Activated T-cell treated with anti-CD3 and anti-CD28 coated beads for 48 hours (primary cell): ENCODE measurements at places on chromosomes 12 and 14.
A peak's percentile ranks its signal among the peaks of the same experiment; 100 is the strongest.

GRCh38 chr14:104937161-104937560 is 12.5 kb downstream of the PLD4 start:
- DNase-seq, result no peak

DNA sequence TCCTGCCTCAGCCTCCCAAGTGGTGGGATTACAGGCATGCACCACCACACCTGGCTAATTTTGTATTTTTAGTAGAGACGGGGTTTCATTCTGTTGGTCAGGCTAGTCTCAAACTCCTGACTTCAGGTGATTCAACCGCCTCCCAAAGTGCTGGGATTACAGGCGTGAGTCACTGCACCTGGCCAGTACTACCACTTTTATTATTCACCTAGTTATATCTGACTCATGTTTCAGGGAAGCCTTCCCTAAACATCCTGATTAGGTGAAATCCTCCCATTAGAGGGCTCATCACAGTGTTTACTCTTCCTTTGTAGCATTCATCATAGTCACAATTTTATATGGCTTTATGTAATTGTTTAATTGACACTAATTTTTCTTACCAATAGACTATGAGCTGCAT is 295.3 kb upstream of the SOX5 start:
- DNase-seq, result no peak

DNA sequence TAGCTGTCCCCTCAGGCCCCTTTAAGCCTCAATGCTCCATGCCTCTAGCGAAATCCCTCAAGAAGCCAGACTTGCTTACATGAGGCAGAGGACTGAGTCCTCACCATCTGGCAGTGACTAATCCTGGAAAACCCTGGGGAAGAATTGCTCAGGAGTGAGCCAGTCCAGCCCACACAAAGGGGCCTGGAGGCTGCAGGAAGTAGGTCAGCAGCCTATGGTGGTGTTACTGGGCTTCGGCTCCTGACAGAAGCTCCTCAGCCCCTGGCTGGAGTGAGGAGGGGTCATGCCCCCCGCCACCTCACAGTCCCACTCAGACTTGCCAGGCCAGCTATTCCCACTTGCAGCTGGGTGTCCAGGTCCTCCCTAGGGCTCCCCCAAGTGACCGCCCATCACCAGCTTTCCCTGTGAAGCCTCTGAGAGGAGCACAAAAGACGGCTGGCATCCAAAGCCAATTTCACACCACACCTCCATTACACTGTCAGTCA is 250.5 kb downstream of the DPF3 start:
- no peak for DNase-seq

GRCh38 chr12:50765095-50765911 is 1.4 kb downstream of the ATF1 start:
- no peak for DNase-seq

DNA sequence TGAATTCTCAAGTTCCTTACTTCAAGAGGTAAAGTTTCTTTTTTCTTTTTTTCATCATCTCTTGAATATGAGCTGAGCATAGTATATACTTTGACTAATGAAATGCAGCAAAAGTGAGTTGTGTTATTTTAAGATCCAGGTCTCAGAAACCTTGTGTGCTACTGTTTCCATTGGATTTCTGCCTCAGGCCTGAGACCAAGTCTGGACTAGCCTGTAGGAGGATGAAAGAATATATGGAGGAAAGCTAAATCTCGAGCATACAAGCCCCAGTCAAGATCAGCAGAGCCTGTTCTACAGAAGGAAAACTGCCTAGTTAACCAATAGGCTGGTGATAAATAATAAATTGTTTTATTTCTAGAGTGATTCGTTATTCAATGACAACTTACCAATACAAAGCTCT is 652.5 kb downstream of the C12orf50 start:
- DNase-seq, result no peak

DNA sequence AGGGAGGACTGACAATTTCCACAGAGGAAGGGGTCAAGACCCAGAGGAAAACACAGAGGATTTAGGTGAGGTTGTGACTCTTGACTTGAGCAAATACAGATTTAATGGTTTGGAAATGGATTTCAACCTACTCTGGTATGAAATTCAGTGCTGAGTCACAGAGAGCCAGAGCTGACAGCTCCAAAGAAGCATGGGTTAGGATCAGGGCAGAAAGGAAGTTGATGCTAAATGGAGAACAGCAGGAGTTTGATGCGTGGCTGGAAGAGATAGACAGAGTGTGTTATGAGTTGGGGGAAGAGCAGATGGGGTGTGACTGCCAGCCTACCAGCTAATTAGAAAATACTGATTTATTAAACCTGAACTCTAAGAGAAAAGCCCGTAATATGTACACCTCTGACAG is 272.6 kb downstream of the FOXG1 start:
- no peak for DNase-seq

DNA sequence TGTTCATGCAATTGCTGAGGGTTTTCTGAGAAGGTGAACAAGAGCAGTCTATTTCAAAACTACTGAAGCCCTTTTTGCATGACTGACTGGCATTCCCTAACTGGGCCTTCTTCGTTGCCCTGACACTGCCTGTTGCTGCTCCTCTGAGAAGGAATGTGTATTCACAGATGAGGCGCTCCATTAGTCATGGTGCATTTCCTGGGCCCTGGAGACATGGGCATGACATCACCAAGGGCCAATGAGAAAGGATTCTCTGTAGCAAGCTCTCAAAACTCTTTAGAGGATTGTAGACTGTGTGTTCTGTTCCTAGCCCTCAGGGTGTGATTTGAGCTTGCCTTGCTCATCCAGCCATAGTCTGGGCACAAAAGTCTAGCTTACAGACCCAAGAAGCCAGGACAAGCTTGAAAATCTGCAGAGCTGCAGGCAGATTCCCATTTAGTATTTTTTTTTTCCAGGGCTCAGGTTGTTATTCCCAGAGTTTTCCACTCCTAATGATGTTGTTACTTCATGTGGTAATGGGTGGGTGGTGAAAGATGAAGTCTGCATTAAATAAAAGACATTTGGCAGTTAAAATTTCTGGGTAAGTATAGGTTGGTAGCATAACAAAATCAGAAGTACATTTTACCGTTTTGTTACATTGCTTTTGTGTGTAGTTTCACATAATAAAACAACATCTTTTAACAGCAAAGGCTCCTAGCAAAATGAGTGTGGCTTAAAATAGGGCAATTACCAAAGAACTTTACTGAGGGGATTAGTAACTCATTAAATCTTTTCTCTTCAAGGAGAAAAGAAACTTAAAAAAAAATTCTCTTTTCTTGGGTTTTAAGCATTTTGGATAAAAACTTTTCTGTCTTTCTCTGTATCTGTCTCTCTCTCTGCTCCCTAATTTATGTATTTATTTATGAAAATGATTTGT is 318.4 kb downstream of the RAD51B start:
- no peak for DNase-seq

- no peak for DNase-seq
These were observed 241.9 kb upstream of the SYT1 start for GRCh38 chr12:78622529-78623195.

DNA sequence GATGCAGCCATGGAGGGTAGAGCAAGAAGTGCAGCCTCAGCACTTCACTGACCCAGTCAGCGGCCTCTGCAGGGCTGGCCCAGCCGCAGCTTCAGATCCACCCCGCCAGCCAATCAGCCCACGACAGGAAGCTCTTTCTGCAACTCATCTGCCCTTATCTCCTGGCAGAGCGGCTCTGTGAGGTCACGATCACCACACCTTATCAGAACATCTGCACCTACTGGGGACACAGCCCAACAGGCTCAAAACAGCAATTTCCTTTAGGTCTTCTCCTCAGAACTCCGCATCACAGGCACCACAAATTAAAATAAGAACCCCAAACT is 287.3 kb downstream of the BCL11B start:
- DNase-seq, result peak; percentile 57

- DNase-seq, result no peak
These were observed 9.4 kb downstream of the INF2 start for GRCh38 chr14:104698688-104699425.

- no peak for DNase-seq
These were observed 631.8 kb downstream of the TMTC2 start for GRCh38 chr12:83318386-83319098.

GRCh38 chr12:118120579-118121363 is 15.2 kb upstream of the PEBP1 start:
- DNase-seq, result peak; percentile 56

DNA sequence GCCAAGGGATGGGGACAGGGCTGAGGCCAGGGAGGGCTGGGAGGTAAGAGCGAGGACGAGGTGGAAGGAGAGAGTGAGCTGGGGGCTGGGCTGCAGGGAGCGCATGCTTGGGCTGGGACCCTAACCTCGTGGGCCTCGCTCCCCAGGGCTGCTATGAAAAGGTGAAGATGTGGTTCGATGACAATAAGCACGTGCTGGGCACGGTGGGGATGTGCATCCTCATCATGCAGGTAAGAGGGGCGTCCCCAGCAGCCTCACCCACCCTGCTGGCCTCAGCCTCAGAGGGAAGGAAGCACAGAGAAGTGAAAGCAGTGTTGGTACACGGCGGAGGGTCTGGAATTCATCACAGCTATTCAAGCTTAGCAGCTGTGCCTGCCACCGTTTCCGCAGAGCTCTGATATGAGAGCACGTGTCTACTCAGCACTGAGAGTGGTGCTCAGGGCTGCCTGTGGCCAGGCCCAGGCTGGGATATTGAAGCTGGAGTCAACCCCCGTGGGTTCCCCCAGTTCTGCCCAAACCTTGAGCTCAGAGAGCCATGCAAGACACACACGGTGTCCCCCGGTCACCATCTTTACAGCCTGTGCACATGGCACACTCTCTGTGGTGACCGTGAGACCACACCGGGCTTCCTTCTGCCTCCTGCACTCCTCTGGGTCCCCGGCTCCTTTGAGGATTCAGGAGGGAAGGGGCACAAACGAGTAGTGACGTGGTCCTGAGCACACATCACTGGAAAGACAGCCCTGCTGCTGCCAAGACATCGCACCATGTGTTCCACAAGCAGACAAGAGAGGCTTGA is 204.6 kb downstream of the TSPAN9 start:
- no peak for DNase-seq

- no peak for DNase-seq
These were observed 53.0 kb downstream of the ETNK1 start for GRCh38 chr12:22677781-22678574.

DNA sequence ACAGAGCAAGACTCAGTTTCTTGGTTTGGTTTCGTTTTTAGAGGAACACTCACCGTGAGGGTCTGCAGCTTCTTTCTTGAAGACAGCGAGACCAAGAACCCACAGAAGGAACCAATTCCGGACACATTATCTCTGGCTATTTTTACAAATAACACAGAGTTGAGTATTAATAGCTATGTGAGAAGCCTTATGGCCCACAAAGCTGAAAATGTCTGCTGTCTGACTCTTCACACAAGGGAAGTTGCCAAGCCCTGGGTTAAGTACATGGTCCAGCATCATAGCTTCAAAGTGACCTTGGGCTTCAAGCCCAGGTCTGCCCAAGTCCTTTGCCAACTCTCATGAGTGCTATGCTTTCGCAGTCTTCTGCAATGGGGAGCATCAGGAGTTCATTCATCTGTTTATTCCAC is 2.6 kb upstream of the LGMN start:
- no peak for DNase-seq

GRCh38 chr12:121255433-121255832 is 41.1 kb downstream of the CAMKK2 start:
- no peak for DNase-seq

- no peak for DNase-seq
These were observed 47.8 kb downstream of the ERGIC2 start for GRCh38 chr12:29333178-29333577.

DNA sequence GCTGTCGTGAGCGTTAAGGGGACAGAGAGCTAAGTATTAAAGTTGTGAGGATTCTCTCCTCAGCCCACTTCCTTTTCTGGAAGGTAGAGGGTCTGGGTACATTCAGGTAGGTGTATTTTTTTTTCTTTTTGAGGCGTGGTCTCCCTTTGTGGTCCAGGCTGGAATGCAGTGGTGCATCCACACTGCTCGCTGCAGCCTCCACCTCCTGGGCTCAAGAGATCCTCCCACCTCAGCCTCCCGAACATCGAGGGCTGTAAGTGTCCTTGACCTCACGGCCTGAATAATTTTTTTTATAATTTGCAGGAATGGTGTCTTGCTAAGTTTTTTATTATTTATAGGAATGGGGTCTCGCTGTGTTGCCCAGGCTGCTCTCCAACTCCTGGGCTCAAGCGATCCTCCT is 1.4 kb downstream of the PUS1 start:
- DNase-seq, result no peak

DNA sequence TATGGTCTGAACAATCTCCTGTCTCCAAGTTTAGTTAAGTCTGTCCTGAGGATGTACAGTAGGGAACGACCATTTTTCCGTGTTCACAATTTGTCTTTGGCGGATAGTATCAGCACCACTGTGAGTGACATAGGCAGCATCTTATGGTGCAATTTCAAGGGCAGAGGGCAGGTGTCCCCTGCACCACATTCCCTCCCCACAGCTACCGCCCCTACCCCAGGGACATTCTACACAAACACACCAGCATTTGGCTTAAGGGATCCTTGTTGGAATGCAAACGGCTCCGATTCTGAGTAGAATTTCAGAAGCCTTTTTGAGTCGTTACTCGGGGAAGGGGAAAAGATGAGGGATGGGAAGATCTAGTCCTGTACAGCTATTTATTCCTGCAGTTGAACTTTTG is 25.1 kb upstream of the DICER1 start:
- no peak for DNase-seq

GRCh38 chr12:102512523-102512922 is 32.2 kb upstream of the IGF1 start:
- no peak for DNase-seq

DNA sequence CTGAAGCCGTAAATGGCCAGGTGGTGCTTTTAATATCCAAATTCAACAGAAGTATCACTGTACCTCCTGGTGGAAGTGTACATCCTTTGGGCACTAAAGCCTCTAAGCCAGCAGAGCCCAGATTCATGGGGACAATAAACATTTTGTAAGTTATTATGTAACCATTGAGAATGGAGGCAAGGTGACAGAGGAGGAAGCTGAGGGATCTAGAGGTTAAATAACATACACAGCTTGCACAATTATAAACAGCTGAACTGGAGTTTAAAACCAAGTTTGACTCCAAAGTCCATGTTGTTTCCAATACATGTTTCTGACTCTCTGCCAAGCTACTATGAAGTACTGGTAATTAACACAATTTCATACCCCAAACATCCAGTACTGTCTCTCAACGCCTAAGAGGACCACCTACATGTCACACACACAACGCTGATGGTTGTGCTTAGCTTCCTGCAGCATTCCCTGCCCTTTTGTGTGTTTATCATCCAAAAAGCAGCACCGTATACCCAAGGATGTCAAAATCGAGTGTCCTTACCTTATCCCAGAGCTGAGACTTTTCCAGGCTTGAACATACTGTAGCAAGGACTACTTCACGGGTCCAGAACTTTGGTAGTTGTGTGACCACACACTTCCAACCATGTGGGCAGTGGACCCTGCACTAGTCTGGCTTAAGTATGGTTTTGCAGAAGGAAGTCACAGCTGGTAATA is 41.3 kb downstream of the EGLN3 start:
- DNase-seq, result no peak

- DNase-seq, result no peak
These were observed 67.7 kb downstream of the ZC3H14 start for GRCh38 chr14:88630565-88630964.

- DNase-seq, result no peak
These were observed 25.4 kb upstream of the COL2A1 start for GRCh38 chr12:48029491-48030172.

- DNase-seq, result peak; percentile 9
These were observed 121.0 kb downstream of the FBXL14 start for GRCh38 chr12:1473418-1473817.

- no peak for DNase-seq
These were observed 107.4 kb downstream of the PRICKLE1 start for GRCh38 chr12:42482041-42482747.
